ENCODE measurements at places on chromosomes 6 and 20.
A peak's percentile ranks its signal among the peaks of the same experiment; 100 is the strongest.

DNA sequence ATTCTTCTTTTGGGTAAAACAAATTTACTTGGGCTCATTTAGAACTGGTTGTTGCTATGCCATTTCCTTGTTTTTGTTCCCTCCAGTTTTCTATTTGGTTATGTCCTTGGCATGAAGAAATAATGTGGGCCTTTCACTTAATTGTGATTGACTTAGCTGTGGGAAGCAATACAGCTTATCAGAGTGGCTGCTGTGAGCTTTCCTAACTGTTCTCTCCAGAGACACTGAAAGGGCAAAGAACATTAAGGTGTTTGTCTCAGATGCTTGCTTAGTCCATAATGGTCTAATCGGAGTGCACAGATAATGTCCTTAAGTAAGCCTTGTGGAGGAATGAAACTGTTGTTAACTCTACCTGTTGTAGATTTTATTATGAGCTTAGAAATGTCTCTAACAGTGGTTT is 56.6 kb downstream of the SH3BGRL2 start:
- no peak for DNase-seq

- DNase-seq = no peak
These were observed 15.8 kb upstream of the FOXC1 start for GRCh38 chr6:1593958-1594314.

- DNase-seq = no peak
These were observed 245.1 kb upstream of the RSPO3 start for GRCh38 chr6:126873351-126873750.

DNA sequence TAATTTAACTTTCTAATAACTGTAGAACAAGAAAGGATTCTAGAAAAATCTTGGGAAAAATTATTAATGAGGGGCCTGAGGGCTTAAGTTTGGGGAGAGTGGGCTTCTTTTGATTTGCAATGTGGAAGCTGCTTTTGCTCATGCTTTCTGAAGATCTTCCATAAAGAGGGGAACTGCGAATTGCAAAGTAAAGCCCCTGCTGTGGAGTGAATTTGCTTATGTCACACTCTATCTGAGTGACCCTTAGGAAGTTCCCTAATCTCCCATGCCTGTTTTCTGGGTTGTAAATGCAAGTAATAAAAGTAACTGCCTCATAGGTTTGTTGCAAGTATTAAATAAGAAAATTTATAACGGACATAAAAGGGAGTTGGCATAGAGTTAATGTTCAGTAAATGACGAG is 301.2 kb downstream of the PLCB1 start:
- no peak for DNase-seq

- peak; percentile 28 for DNase-seq
These were observed 579.5 kb downstream of the TFAP2B start for GRCh38 chr6:51398064-51398705.

GRCh38 chr6:25156123-25156522 is 123.1 kb upstream of the CARMIL1 start:
- DNase-seq = no peak

DNA sequence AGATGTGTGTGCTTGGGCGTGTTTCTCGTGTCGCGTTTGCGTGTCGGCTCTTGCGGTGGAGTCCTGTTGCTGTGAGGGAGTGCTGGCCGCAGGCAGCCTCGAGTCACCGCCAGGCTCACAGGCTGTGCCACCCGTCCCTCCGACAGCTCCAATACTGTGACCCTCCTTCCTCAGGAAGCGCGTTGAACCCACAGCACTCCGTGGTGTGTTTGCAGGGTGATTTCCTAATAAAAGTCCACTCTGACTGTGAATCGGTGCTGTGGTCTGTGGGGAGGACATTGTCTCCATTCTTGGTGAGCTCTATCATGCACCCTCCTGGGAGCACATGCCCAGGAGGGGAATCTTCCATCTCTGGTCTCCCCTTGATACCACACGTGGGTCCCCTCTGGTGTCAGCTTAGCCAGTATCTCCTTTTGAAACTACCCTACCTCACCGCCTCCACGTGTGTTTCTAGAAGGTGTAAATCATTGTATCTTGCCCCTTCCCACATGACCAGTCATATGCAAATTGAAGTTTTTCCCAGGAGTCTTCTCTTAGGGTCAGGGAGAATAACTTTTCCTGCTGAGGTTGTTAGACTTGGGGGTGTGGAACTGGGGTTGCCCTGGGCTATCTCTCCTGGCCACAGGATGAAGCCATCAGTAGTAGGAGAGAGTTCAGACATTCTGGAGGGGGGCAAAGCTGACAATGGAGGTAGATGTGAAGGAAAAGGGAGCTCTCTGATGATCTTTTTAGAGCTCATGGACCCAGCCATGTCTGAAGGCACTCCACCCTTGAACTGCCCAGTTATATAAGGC is 13.3 kb upstream of the PCMTD2 start:
- no peak for DNase-seq

GRCh38 chr6:85419046-85419759 is 30.7 kb upstream of the NT5E start:
- no peak for DNase-seq

- no peak for DNase-seq
These were observed 228.1 kb downstream of the PRL start for GRCh38 chr6:22068561-22069305.

DNA sequence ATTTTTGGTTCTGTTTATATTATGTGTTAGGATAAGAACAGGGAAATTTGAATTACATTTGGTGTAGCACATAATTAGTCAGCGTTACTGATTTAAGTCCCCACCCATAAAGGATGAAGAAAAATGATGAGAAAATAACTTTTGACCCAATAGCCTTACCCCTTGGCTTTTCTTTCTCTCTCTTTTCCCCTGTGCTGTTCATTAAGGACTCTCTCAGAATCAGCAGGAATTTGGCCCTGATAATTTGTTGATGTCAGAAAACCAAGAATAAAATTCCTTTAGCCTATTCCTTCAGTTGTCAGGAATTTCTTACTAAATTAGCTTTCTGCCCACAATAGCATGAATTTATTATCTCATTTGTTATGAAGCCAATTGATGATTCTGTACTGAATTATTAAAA is 18.5 kb downstream of the PLCB1 start:
- DNase-seq = no peak

- no peak for DNase-seq
These were observed 29.1 kb downstream of the STK35 start for GRCh38 chr20:2130683-2131082.

DNA sequence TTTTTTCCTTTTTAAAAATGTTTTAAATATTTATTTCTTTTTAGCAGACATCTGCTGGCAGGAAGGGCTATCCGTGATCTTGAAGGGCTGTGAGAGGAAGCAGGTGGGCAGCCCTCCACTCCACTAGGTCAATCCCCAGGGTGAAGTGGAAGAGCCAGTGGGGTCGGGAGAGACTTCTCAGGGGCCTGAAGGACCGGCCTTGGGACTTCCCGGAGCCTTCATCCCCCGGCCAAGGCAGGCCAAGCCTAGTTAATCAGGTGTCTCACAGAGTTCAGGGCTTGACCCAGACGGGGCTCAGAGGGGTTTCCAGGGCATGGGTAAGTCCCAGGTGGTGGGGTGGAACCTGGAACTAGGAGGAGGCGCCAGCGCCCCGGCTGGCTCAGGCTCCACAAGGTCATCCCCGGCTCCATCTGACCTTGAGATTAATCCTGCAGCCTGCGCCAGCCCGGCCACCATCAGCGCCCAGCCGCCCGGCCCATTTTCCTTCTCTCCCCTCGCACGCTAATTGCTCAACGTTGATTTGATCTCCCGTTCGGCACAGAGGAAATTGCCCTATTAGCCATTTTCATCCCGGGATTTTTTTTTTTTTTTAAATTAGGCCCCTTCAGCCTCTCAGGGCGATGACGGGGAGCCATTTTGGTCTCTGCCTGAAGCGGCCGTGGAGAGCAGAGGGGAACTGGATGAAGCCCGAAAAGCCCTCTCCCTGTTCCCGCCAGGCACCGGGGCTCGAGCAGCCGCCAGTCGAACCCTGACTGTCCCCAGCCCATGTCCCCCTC is 44.4 kb downstream of the MDFI start:
- DNase-seq = no peak

DNA sequence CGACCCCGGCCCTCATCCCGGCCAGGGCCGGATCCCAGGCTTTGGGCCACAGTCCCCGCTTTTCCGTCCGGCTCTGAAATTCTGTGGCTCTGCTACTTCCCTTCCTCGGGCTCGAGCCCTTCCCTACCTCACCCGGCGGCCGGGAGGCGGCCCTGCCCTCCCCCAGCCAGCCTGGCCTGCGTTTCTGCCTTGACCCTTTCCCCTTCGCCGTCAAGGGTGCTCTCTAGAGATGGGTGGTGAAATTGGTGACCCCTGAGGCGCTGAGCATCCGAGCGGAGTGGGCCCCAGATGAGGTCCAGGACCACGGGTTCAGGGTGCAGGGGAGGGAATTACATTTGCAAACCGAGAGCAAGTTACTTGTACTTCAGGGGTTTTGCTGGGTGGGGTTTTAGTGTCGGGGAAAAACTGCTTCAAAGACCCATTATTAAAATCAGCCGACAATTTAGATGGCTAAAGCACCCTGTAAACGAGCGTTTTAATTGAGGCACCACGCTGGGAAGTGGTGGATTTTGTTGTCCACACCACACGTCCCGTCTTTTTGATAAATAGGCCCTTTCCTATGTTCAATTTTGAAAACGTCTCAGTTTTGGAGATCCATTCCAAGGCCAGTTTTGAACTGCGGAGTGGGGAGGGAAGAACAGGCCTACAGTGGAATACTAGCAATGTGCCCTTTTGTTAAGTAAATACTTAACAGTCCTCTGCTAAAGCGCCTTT is 9.9 kb downstream of the TFAP2A start:
- DNase-seq = no peak

DNA sequence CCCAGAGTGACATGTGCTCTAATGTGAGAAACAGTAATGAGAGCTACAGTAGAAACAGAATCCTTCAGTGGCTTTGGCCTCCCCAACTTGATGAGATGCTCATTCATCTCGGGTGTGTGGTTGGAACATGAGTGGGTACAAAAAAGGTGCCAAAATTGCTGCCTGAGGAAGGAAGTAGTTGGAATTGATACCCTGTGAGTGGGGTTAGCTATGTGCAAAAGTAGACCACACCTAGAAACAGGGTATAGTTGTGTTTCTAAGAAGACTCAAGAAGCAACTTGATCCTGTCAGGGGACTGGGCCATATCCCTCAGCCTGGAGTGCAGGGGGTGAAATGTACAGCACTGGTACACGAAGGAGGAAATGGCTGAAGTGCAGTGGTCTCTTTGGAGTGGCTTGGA is 206.4 kb upstream of the SUPT3H start:
- DNase-seq = no peak

DNA sequence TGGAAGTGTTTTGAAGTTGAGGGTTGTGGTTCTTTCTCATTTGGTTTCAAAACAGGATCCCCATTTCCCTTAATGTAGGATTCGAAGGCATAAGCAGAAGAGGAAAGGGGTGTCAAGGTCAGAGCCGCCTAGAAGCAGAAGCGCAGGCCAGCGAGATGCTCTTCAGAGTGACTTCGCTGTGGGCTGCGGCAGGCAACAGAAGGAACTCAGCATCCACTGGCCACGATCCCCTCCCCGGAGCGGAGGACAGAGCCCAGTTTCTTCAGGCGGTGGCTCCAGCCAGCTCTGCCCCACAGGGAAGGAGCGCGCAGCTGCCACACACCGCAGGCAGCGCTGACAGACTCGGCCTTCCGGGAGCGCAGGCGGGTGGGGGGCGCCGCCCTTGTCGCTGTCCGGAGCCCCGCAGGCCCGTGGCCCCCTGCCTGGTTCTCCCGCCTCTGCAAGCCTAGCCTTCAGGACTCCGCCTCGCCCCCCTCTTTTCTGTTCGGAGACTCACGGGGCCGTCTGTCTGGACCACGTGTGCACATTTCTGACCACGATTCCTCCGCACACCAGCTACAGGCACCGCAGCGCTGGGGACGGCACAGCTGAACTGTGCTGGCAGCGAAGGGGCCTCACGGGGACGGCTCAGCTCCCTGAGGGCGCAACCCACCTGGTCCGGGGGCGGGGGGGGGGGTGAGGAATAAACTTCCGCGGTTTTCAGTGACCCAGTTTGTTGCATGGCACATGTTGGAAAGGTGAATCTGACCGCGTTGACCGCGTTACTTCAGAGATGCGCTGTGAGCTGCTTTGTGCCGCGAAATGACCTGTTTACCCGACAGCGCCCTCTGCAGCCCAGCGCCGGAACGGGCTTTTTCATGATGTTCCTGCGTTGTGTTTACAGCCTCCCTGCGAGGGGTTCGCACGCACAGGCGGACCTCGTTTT is 26.1 kb downstream of the TTLL2 start:
- DNase-seq = peak; percentile 25

- DNase-seq = no peak
These were observed 100.6 kb downstream of the SLC16A10 start for GRCh38 chr6:111187874-111188273.

GRCh38 chr6:166274739-166275370 is 33.3 kb downstream of the PRR18 start:
- no peak for DNase-seq

DNA sequence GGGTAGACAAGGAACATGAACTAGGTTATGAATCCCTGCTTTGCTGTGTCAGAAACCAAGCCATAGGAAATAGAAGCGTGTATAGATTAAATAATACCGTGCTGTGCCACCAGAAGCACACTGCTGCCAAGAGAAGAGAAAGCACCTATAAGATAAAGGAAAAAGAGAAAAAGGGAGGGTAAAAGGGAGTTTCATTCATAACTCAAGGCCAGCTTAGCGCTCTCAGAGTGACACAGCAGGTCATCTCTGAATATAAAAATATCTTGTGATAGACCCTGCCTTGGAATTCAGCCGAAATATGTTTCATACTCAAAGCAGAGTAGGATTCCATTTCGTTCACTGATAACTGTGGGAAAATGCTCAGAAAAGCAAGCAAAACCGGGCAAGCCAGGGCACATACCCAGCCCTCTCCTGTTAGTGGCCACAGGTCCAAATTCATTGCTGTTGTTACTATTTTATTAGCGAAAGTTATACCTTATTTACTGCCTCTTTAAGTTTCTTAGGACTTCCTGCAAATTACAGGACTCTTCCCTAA is 8.7 kb downstream of the JAG1 start:
- no peak for DNase-seq

- no peak for DNase-seq
These were observed 10.3 kb downstream of the MTO1 start for GRCh38 chr6:73471686-73472290.

DNA sequence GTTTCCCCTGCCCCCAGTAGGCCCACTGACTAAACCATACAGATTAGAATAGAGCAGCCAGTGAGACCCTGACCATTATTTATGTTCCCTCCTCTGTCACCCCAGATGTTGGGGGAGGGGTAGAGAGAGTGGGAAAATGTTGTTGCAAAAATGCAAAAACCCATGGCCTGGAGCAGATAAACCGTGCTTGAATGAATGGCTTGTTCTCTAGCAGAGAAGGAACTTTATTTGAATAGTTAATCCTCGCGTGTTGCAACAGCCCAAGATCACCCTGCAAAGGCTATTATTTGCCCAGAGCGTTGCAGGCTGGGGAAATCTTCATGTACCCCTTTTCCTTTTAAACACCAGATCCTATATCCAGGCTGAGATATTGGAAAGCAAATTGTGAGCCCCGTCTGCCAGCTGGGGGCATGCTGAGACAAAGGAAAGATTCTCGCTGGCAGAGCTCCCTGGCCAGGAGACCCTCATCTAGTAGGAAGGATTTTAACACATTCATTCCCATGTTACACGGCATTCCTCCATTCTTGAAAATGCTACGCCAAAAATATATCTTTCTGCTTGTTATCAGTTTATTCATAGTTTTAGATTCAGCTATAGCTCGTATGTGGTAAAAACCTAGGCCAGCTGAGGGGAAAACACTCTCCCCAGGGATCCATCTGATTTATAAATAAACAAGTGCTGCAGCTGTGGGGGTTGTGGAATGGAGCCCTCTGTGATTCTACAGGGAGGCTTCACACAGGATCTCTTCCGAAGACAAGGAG is 53.0 kb downstream of the LINC00237 start:
- DNase-seq = no peak

GRCh38 chr6:37314487-37315156 is 39.2 kb upstream of the RNF8 start:
- DNase-seq = no peak

- DNase-seq = no peak
These were observed 34.7 kb downstream of the GHRH start for GRCh38 chr20:37226889-37227288.
